ENCODE measurements at places on chromosomes 16 and 17. TPM values are rescaled to one million over a fixed set of nuclear protein-coding genes. Genes with fewer than 3 reads are reported as not detected.

- DNase-seq, result no peak
Observed at GRCh38 chr17:28405632-28406472, at the start of gene SLC46A1. Gene SLC46A1 (minus strand): TSS chr17:28406212. CDS start chr17:28406114, 98 bp downstream.

Gene GRIN2C
- polyA plus RNA-seq, result not detected

DNA sequence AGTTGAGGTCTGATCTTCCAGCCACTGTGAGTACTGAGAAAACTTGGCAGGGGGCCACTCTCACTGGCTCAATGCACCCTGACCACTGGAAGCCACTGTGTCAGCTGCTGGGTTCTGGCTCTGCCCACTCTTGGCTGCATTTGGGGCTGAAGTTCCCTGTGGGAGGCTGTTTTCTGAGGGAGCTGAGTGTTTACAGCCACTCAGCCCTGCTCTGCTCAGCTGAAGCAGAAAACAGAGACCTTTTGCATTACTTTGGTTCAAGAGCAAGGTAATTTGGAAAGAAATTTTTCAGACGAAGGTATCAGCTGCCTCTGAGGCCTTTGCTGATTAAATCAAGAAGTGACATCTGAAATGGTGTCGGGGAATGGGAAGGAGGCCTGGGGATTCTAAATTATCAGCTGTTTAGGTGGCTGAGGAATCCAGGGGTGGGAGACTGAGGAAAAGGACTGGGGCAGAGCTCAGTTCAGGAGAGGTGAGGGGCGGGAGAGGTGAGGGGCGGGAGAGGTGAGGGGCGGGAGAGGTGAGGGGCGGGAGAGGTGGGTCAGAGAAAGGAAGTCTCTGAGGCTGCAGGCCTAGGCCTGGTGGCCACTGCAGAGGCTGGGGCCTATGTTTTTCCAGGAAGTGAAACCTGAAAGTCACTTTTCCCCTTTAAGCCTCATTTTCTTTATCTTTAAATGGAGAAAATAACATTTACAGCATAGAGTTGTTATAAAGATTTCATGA, at the start of gene ACSM5:
TSS of gene ACSM5 (plus strand) at position 137 of the 723 bp plus-strand sequence. CDS start 1,951 bp downstream, outside the sequence.
- DNase-seq, result no peak

Gene OR2C1
- polyA plus RNA-seq, result 0.14 TPM

- no peak for DNase-seq
Observed at GRCh38 chr17:74532115-74532514, 840 bp upstream of the CD300LB start.

DNA sequence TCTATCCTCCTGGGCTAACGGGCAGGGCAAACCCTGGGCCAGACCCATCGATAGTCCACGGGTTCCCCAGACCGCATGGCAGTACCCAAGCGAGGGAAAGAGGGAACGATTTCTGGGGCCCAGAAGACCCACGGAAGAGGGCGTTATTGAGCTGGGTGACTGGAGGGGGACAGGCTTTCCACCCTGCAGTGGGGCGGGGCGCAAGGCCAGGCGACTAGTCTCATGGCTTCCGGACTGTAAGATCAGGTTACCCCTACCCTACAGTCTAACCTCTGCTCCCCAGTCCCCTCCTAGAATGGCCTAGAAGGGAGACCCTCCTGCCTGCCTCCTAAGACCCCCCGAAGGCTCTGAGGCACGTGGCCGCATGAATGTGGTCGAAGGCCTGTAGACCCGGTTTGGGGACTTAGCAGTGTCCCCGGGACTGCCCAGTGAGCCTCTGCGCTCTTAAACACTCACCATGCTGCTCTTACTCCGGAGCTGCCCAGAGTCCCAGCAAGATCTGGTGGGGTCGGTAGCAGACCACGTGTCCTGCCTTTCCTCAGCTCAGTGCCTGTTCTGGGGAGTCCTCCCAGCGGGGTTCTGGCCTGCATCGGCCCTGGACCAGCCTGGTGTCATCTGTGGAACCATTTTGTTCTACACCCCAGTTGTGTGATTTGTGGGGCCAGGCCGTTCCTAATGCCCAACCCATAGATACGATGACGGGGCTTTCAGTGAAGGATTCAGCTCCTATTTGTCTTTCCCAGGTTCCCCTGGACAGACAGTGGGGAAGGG, 13.2 kb upstream of the AURKB start:
- no peak for DNase-seq

Gene PKMYT1
- polyA plus RNA-seq, result 3.0 TPM

DNA sequence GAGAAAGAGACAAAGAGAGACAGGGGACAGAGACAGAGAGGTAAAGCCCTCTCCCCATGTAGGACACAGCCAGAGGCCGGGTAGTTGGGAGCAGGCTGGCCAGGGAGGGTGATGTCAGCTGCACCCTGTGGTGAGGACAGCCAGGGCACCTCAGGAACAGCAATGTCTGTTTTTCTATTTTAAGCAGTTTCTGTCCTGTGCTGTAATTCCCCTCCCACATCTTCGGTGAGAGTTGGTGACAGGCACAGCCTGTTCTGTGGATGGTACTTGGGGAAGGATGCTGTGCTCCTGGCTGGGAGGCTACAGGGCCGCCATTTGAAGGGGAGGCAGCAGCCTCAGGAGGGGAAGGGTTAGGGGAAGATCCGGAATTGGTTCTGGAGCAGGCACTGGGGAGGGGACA, 163.5 kb downstream of the SDK2 start:
- DNase-seq, result no peak

DNA sequence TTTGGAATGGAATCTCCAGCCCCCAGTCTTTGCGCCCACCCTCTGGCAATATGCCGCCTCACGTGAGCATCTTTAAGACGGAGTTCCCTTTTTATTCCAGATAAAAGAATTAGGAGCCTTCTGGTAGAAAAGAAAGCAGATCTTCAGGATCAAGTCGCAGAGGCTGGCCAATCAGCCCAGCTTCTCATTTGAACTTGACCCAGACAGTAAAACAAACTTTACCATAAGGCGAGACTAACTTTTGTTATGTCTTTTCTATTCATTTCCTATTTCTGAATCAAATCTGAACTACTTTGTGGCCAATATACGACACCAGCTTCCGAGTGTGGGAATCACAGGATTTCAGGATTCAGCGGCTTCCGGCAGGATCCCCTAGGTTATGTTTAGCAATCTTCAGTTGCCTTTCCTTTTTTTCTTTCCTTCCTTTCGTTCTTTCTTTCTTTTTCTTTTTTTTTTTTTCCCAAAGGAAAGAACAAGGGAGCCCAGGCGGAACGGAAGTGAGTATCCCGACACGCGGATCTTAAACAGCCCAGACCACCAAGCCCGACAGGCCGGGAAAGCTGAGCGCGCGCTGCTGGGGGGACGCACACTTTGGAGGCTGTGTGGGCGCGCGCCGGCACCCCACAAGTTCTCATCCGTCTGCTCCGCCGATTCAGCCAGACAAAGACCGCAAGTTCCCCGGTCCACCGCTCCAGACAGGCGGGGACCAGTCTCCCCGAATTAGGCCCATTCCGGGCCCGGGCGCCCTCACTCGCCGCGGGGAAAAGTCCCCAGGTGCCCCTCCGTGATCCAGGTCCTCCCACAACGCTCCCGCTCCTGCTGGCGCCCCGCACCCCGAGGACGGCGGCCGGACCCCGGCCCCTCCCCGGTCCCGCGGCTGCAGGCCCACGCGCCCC, 633 bp downstream of the TBC1D16 start:
- DNase-seq, result no peak

- DNase-seq, result no peak
Observed at GRCh38 chr17:82098939-82099763, 1.1 kb upstream of the FASN start.

DNA sequence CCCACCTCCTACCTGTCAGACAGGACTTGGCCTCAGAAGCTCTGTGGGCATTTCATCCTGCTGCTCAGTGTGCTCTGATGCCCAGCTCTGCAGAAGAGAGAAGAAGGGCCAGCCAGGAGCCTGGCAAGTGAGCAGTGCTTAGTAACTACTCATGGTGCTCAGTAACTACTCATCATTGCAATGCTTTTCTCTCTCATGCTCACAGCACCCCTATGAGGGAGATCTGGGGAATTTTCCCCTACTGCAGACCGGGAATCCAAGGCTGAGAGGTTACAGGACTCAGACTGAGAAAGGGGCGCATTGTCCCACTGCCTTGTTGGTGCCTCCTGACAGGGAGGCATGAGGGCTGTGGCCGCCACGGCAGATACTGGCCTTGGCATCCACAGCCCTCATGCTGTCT, 261.1 kb downstream of the C16orf95 start:
- DNase-seq, result no peak

DNA sequence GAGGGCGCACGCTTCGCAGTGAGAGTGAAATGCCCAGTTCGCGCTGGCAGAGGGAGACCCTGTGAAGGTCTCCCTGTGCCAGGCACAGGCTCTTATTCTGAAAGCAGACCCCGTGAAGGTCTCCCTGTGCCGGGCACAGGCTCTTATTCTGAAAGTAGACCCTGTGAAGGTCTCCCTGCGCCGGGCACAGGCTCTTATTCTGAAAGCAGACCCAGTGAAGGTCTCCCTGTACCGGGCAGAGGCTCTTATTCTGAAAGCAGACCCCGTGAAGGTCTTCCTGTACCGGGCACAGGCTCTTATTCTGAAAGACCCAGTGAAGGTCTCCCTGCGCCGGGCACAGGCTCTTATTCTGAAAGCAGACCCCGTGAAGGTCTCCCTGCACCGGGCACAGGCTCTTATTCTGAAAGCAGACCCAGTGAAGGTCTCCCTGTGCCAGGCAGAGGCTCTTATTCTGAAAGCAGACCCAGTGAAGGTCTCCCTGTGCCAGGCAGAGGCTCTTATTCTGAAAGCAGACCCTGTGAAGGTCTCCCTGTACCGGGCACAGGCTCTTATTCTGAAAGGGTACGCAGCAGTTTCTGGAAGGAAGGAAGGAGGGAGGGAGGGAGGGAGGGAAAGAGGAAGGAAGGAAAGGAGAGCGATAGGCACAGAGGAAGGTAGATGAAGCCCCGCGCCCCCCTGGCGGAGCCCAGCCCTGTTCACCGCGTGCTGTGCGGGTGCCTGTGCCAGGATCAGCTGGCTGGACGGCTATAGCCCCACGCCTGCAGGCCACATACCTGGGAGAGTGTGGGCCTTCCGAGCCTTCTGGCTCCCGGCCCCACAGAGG, 55.3 kb downstream of the WDR45B start:
- peak; percentile 48 for DNase-seq

- DNase-seq, result no peak
Observed at GRCh38 chr17:33940769-33941370, 314.2 kb upstream of the CCL2 start.

Gene ITGA2B
- 0.06 TPM for polyA plus RNA-seq

Gene COPZ2
- polyA plus RNA-seq, result 18.0 TPM

Gene CDC27
- polyA plus RNA-seq, result 70.8 TPM

DNA sequence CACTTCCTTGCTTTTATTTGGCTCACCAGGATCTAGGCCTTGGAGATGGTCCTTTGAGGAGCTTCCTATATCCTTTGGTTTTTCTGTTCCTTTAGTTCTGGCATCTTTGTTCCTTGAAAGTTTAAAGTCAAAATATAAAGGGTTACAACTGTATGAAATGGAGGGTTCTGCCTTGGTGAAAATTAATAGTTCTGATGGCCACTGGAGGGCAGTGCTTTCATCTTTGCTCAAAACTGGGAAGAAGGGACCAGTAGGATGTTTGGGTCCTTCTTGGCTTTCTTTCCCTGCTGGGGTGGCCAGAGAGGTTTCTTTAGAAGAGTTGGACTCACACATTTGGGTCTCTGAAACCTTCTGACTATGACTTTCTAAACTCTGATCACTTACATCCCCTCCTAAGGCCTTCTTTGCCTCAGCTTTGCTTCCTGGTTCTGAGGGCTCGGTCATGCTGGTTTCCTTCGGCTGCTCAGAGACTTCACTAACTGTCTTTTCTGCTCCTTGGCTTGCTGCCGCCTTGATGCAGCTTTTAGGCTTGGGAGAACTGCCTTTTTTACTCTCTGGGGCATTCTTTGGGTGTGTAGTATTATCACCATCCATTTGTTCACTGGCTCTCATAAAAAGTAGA, 10.9 kb upstream of the ITGA2B start:
- DNase-seq, result no peak

Gene LPCAT2
- 34.2 TPM for polyA plus RNA-seq

Data from keratinocyte (primary cell).